ENCODE measurements at places on chromosomes 2 and 18.

- peak; percentile 59 for DNase-seq
These were observed 559 bp downstream of the MYL12A start for GRCh38 chr18:3248062-3248657.

GRCh38 chr2:75798569-75798968 is 87.9 kb upstream of the GCFC2 start:
- no peak for DNase-seq

GRCh38 chr2:29485117-29485516 is 369.9 kb downstream of the CLIP4 start:
- no peak for DNase-seq

DNA sequence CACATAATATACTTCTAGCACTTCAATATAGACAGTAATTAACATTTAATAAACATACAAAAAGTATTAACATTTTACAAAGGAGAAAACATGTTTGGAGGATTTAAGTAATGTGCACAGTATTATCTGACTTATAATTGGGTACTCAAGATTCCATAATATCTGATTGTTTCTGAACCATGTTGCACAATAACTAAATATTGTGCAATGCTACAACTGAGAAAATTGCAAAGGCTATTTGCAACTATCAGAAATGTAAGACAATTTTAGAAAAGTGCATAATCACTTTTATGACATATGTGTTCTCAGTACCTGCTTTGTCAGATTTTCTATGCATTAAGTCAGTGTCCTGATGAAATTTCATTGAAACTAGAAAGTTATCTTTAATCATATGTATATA is 934.6 kb downstream of the SOCS6 start:
- DNase-seq = no peak

- no peak for DNase-seq
These were observed 100.3 kb downstream of the DPP10 start for GRCh38 chr2:114542695-114543094.

DNA sequence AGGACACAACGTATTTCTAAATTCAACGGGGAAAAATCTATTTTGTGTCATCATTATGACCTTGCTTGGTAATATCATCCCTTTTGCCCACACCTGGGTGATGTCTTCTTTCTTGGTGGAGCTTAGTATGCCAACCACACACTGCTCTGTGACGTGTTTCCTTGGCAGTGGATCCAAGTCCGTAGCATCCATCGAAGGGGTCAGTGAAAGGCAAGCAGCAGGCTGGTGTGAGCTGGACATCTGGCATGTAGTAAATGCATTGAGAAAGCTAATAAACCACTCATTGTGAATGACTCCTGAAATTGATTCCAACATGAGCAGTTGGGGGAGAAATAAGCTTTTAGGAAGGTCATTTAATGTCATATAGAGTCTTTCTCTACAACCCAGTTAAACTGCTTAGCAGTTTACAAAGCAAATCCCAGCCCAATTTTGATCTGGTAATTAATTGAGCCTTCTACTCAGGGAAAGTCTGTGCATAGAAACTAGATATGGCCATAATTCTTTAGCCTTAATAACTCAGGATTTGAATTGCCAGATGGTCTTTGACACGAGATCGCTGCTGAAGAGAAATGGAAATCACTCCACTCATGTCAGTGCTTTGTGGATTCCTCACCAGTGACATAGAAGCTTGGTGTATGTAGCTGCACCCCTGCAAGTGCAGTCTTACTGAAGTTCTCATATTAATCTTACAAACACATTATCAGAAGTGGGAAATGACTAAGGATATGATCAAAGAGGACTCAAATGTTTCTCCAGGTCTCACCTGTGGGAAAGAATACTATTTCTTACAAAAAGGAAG is 494.8 kb downstream of the CMPK2 start:
- DNase-seq = no peak

DNA sequence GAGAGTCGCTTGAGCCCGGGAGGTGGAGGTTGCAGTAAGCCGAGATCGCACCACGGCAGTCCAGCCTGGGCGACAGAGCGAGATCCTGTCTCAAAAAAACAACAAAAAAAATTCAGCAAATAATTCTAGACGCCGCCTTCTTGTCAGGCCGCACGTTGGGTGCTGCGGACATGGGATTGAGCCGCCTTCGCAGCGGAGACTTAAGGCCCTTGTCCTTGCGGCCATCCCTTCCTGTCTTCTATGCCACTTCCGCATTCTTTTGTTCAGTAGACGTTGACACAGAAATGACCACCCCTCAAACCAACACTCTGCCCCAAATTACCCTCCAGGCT is 15.8 kb downstream of the PTPN18 start:
- no peak for DNase-seq

DNA sequence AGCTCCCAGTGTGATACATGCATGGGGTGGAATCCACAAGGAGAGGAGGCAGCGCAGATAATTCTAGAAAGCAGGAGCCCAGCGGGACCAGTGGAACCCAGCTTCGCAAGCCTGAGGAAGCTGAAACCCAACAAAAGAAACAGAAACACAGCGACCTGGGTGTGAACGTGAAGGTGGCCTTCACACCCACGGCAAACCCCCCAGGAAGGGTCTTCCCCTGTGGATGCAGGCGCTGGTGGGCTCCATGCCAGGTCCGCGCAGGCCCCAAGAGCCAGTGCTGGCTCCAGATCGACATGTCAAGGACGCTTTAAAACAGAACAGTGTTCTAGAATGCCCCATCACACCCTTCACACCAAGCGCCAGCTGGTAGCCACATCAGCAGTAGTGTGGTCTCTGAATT is 22.1 kb downstream of the KIF1A start:
- DNase-seq = no peak

- DNase-seq = no peak
These were observed 31.3 kb downstream of the CIB4 start for GRCh38 chr2:26609839-26610277.

DNA sequence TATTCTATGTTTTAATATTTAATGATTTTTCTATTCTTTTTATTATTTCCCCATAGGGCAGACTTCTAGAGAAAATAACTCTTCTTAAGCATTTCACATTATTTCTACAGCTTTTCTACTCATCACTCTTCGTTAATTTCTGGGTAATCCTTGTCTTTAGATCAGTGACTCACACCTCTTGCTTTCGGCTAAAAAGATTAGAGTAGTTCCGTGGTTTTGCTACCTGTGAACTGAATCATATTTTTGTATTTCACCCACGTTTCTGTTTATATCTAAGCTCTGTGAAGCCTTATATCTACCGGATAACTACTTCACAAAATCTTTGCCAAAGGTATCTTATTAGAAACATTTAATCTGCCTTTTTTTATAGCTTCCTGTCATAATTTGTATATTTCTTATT is 685.5 kb upstream of the FSHR start:
- no peak for DNase-seq

- DNase-seq = no peak
These were observed 30.3 kb downstream of the TEX44 start for GRCh38 chr2:231622963-231623362.

DNA sequence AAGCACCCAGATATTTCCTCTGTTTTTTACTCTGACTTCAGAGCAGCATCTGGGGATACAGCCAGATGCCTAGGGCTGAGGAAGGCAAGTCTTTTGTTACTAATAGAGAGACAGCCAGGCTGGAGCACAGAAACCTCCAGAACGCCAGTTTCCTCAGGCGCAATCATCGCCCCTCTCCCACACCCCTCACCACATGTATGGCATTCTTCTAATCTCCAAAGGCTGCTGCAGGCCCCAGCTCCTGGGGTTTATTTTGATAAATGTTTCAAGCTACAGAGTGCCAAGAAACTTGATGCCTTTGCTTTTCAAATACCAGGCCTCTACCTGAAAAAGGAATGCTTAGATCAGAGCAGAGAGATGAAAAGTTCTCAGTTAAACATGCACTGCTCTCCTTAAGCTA is 283.6 kb downstream of the RBM43 start:
- DNase-seq = peak; percentile 73

DNA sequence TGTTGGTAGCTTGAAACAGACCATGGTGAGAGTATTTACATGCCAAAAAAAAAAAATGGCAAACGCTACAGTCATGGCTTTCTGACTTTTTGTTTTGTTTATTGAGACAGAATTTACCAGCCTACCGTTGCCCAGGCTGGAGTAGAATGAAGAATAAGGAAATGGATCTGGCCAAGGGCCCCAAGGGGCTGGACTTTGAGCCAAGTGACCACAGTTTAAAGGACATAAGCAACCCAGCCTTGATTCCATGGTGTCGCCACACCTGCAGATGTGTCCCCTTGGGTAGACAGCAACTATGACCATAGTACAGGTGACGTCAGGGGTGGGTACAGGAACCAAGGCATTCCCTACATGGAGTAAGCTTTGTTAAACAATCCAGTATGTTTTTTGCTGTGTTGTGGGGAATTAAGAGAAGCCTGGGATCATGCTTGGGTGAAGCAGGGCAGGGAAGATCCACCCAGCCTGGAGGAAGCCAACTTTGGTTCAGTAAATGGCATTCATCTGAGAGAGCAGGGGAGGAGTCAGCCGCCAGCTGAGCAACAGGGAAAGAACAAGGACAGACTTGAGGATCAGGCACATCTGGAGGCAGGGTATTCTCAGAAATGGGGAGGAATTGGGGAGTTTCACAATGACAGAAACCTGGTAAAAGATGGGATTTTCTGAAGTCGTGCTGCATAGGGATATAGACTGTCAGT is 110.3 kb upstream of the SH3BP4 start:
- DNase-seq = peak; percentile 45

GRCh38 chr18:79344208-79344581 is 51.5 kb upstream of the NFATC1 start:
- no peak for DNase-seq

DNA sequence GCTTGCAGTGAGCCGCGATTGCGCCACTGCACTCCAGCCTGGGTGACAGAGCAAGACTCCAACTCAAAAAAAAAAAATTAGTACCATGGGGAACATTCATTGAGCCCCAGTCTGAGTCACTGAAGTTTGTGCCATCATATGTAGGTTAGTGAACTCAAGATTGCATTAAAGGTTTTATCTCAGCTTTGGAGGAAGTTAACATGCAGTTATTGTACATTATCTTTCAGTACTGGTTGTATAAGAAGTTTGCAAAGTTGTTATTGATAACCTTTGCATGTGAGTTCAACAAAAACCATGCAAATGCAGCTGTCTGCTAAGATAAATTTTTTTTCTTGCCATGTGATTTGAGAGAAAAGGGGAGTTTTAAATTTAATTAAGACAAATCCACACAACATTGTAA is 95.7 kb downstream of the MEIS1 start:
- DNase-seq = no peak

DNA sequence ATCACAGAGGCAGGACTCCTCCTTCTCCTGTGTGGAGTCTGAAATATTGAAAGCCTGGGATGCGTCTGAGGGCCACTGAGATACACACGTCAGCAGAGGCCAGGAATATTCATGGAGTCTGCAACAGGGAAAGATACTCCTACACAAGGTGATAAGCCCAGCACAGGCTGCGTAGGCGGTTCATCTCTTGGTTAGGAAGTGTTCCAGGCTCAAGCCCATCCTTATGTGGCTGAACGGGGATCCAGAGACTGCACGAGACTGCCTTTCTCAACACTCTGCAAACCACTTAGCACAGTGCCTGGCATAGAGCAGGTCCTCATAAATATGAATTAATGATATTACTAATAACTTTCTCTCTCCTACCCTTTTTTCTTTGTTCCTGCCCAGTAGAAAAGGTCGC is 29.2 kb upstream of the AGPS start:
- DNase-seq = no peak

DNA sequence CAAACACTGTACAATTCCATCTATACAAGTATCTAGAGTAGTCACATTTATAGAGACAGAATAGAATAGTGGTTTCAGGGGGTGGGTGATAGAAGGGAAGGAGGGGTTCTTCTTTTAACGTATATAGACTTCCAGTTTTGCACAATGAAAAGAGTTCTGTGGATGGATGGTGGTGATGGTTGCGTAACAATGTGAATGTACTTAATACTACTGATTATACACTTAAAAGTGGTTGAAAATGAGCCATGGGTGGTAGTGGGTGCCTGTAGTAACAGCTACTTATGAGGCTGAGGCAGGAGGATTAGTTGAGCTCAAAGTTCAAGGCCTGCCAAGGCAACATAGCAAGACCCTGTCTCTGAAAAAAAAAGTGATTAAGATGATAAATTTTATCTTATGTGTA is 85.8 kb downstream of the SETBP1 start:
- DNase-seq = no peak

- peak; percentile 45 for DNase-seq
These were observed 28.3 kb upstream of the NTSR2 start for GRCh38 chr2:11698009-11698922.

- DNase-seq = no peak
These were observed 113.2 kb downstream of the PIGN start for GRCh38 chr18:62073461-62074281.

DNA sequence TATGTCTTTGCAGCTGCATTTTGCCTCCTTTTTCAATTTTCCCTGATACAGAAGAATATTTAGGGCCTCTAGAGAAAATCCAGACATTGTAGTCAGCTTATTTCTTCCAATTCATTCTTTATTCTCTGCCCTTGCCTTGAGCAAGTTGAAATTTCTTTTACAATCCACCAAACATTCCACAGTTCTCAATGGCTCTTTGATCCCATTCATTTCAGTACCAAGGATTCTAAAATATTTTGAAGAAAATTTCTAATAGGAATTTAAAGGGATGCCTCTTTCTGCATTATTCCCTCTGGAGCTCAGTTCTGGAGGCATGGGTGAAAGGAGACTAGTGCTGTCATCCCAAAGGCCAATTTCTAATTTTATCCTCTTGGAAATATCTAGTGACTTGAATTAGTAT is 61.2 kb downstream of the COL5A2 start:
- DNase-seq = no peak

- DNase-seq = no peak
These were observed 42.7 kb downstream of the RRM2 start for GRCh38 chr2:10165282-10165681.

- no peak for DNase-seq
These were observed 1154.1 kb downstream of the RPIA start for GRCh38 chr2:89845532-89845931.

DNA sequence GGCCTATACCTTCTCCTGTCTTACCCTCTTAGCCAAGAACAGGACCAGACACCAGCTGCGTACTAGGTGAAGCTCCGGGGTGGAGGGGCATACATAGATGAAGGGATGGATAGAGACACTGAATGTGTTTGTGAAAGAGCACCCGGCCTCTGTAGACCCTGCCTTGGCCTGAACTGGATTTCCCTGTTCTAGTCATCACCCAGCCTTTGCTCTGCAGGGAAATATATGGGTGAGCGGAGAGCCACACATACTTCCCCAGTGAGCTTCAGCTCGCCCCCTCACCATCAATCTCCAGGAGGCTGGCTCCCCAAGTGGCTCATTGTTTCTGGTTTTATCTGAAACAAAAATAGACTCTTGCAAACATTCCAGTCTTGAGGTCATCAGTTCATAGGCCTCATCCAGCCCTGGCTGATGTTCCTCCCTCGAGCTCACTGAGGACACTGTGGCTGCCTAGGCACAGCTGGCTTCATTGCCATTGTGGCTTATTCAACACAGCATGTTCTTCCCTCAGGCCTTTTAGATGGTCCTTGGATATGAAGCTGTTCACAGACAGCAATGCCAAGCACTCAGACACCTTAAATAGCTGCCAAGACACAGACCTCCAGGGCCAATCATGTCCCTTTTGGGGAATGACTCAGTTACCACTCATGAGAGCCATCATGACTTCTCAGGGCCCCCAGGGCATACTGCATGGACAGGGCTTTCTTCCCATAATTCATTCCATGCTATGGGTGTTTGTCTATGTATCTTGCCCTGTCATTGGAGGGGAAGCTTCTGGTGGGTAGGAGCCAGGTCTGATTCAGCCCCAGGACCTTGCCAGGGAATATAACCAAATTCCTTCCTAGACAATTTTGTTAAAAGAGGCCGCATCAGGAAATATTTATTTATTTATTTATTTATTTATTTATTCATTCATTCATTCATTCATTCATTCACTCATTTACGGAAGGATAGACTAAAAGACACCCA is 82.4 kb downstream of the TTC32 start:
- DNase-seq = no peak

- DNase-seq = no peak
These were observed 71.0 kb upstream of the MGAT4A start for GRCh38 chr2:98801921-98802321.

Measured in umbilical cord (tissue), 2 donors.